ENCODE measurements at places on chromosomes 7 and 10. TPM values are rescaled to one million over a fixed set of nuclear protein-coding genes. Genes with fewer than 3 reads are reported as not detected.

- no peak for DNase-seq
Measured at GRCh38 chr10:97024168-97025073, 161.3 kb downstream of the SLIT1 start.

- DNase-seq = no peak
Measured at GRCh38 chr10:100715445-100716385, 29.7 kb upstream of the PAX2 start.

DNA sequence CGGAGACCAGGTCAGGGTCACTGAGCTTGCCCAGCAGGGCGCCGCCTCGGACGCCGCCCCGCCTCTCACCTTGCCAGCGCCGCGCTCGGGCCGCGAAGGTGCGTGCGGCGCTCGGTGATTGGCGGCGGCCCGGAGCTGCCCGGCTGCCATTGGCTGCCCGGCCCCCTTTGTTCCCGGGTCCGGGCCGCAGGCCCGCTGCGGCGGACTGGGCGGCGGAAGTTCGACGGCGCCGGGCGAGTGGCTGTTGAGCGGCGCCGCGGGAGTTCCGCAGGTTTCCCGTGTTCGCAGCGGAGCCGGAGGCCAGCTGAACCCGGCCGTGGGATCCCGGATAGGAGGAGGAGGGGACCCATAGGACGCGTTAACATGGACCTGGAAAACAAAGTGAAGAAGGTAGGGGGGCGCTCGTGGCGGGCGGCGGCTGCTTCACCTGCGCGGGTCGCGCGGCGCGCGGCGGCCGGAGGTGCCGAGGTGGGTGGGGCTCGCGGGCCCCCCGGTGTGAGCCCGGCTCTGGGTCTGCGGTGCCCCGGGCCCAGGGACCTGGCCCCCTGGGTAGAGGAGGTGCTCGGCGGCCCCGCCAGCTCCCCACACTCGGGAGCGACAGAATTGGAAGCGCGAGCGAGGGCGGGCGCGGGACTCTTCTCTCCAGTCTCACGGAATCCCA is at the start of gene TES:
TES (plus strand) TSS at position 195 of the 661 bp plus-strand sequence; CDS start at position 364, 169 bp downstream.
- DNase-seq = peak; percentile 50

DNA sequence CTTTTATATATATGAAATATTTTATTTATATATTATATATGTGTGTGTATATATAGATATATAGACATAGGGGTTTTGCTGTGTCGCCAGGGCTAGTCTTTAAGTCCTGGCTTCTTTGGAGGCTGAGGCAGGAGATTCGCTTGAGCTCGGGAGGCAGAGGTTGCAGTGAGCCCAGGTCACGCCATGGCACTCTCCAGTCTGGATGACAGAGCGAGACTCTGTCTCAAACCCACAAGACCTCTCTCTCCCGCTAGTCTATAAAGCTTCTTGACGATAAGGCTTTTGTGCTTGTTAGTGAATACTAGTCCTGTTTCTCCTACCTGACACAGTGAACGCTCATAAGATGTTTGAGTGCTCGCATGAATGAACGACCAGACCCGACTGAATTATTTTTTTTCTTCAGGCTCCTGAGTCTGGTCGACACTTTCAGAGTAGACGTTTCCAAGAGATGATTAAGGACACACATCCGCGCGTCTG is 577 bp upstream of the DDX21 start:
- DNase-seq = no peak

GRCh38 chr10:21449288-21449966 is 76.1 kb downstream of the SKIDA1 start:
- no peak for DNase-seq

GRCh38 chr7:99267841-99268576 is 4.6 kb upstream of the MYH16 start:
- DNase-seq = no peak

DNA sequence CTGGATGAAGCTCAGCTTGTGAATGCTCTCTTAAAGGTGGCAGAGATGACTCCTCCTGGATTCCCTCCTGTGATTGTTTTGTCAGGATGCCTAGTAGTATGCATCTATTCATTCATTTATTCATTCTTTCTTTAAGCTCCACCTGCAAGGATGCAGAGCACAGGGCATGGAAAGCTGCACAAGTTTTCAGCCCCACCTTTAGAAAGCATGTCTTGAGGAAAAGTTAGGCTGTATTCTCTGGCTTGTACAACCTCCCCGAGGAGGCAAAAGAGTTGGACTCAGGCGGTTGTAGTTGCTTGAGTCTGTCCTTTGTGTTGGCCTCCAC is 22.4 kb downstream of the ARID5B start:
- no peak for DNase-seq

DNA sequence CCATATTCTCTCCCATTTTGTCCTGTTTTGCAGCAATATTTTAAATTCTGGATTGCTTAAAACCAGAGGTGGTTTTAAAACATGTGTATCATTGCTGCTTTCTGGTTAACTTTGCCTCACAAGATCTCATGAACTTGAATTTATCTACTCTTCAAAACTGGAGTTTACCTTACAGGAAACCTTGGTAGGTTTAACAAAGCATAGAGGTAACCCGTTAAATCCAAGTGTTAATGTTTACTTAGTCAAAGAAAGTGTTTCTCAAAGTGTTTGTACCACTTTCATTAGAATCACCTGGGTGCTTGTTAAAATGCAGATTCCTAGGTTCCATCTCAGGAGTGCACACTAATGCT is 44.0 kb upstream of the VDAC2 start:
- no peak for DNase-seq

DNA sequence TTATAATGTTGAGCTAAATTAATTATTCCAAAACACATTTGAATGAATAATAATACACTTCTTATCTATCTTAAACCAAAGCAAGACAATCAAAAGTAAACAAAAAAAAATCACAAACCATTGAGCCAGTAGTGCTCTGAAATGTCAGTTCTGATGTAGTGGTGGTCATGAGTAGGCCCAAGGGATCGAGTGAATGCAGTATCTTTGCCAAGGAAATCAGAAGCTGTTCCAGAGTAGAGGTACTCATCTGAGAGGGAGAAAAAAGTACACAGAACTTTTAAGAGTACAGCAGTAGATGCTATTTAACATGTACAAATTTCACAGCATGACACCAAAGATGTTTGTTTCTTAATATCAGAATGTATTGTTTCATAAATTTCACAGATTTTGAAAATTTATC is 121.5 kb downstream of the SEMA3D start:
- no peak for DNase-seq

GRCh38 chr10:3877211-3878000 is 92.4 kb upstream of the KLF6 start:
- no peak for DNase-seq

DNA sequence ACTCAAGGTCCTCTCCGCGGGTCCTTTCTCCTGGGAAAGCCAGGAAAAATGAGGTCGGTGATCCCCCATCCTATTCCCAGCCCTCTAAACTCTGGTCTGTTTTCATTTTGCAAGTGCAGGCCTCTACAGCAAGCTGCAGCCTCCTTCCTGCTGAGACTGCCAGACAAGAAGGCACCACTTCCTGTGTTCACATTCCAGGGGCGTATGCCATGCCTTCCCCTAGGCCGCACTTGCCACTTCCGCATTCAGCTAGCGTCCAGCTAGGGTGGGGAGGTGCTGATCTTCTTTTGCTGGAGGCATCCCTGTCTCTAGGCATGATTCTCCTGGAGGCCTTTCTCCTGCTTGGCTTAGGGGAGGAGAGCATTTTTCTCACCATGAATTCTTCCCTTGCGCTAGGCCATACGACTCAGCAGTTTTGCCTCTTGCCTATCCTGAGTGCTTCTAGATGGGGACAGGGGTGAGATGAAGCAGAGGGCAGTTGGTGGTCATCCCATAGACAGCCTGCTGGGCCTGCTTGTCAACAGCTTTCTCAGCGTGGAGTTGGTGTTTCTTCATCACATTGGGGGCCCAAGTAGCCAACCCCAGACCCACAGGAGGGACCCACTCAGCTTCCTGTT is 328.9 kb downstream of the RPS24 start:
- DNase-seq = no peak

GRCh38 chr10:59942556-59942955 is 36.2 kb upstream of the CCDC6 start:
- DNase-seq = no peak

DNA sequence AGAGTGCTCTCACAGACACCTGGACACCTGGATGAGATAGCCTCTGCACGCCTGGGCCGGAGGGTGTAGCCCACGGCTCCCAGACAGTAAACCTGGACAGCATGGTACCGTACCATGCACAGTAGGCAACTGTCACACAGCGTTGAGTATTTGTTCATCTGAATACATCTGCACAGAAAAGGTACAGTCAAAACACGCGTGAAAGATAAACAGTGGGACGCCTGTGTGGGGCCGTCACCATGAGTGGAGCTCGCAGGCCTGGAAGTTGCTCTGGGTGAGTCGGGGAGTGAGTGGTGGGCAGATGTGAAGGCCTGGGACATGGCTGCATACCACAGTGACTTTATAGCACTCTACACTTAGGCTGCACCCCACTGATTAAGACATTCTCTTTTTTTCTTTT is 280.0 kb upstream of the SHH start:
- DNase-seq = no peak

GRCh38 chr10:12577610-12578009 is 228.3 kb downstream of the CAMK1D start:
- no peak for DNase-seq

- no peak for DNase-seq
Measured at GRCh38 chr7:30863706-30864035, 48.0 kb upstream of the AQP1 start.

- DNase-seq = no peak
Measured at GRCh38 chr10:2201534-2202099, 464.3 kb upstream of the ADARB2 start.

- no peak for DNase-seq
Measured at GRCh38 chr10:115968236-115968635, 304.8 kb downstream of the GFRA1 start.

DNA sequence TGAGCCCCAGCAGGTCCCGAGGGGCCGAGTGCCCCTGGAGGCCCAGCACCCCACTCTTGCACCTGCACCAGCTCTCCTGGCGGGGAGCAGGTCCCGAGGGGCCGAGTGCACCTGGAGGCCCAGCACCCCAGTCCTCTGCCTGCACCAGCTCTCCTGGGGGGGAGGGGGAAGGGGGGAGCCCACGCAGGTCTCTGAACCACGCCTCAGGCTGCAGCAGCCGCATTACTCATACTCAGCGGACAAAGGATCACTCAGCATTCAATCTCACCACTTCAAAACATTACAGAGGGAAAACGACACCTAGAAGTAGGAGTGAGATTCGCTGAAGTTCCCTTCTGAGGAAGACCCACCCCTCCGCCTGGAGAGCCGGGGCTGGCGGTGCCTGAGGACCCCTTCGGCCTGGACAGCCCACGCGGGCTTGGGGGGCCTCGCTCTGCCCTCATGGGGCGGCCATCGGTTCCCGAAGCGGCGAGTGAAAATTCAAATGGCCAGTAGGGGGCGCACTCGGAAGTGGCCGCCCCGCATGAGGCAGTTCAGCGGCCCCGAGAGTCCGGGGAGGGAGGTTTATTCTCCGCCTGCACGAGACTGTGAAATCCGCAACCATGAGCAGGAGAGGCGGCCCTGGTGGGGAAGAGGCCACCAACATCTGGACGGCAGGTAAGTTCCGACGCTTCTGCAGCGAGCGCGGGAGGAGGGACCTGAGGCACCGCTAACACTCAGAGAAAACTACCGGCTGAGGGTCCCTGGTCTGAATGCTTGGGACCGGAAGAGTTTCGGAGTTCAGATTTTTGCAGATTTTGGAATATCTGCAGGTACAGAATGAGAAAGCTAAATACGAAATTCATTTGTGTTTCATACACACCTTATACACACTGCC is 1.1 kb upstream of the GPER1 start:
- peak; percentile 69 for DNase-seq

DNA sequence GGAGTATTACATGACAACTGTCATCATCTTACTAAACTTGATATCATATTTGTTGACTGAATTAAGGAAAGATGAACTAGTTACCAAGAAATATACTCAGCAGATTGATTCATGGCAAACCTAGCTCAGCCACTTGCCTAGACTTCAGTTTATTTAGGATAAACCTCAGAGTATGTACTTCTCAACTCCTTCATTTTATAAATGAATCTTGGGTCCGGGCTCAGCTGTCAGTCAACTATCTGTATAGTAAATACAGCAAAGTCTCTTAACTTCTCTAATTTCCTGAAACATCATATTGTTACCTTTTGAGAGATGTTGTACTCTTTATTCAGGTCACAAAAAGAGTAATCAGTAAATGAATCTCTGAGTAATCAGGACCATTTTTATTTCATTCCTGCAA is 211.0 kb upstream of the KLF14 start:
- DNase-seq = no peak

GRCh38 chr10:126770809-126771208 is 100.3 kb upstream of the C10orf90 start:
- no peak for DNase-seq

- DNase-seq = no peak
Measured at GRCh38 chr7:43767311-43767710, 8.8 kb downstream of the BLVRA start.

- DNase-seq = no peak
Measured at GRCh38 chr10:71715026-71715425, 4.6 kb downstream of the C10orf105 start.

DNA sequence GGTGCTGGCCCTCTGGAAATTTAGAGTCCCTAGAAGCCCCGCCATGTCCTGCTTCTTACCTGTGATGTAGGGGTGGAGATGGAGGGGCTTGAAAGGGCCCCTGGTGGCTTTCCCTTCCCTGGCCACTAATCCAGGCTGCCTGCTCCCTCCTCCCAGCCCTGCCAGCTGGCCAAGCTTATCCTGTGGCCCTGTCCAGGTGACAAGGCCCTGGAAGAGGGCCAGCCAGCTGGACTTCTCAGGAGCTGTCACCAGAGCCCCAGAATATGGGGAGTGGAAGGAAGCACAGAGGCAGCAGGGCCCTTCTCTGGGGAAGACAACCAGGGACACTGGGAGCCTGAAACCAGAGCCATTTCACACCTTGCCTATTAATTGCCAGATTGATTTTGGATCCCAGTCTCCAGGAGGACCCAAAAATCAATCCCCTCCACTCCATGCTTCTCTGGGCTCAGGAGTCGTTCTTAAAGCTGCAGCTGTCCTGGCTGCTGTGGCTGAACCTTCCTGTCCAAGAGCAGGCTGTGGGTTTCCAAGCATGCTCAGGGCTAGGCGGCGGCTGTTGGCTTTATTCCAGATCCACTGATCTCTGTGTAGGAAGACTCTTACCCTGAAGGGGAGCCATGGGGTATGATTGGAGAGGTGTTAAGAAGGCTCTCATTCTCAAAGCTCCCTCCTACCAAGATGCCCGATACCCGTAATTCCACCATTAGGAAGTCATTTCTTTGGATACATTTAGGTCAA is 52.6 kb upstream of the PCBD1 start:
- DNase-seq = no peak

The SFTPD gene
- total RNA-seq = 0.29 TPM

The CHN2 gene
- total RNA-seq = 1.4 TPM

The PPP1R17 gene
- not detected for total RNA-seq

The TLX1 gene
- total RNA-seq = not detected
